ENCODE measurements at places on chromosomes 5 and 9.

DNA sequence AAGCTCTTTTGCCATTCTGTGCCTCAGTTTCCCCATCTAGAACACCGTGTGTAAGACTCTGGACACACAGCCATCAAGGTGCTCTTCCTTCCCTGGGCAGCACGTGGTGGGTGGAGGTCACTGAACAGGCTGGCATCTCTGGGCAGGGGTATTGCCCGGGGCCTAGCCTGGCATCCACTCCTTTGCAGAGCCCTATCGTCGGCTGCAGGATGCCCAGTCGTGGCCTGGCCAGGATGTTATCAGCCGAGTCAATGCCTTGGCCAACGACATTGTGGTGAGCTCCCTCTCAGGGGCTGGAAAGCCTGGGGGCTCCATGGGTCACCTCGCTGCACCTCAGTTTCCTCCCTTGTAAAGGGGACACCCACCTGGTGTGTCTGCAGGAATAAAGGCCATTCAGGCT, 4.0 kb downstream of the ADGRD2 start:
- no peak for DNase-seq

GRCh38 chr9:69658987-69659675, 13.0 kb downstream of the APBA1 start:
- no peak for DNase-seq

DNA sequence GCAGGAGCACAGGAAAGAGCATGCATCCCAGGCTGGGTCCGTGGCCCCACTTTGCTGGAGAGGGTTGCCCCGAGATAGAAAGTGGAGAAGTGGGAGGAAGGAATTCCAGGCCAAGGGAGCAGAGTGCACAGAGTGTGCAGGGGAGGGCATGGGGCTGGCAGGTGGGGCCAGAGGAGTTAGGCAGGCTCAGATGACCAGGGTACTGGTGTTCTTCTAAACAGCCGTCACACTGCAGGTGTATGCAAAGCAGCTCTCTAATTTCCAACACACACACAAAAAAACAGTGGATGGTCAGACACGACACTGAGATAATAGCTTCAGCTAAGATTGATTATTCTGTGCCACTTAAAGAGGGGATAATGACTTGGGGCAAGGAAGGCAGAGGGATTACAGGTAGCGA, 212.2 kb downstream of the MTRR start:
- DNase-seq: no peak

- no peak for DNase-seq
Measured at GRCh38 chr9:33431420-33431819, 16.0 kb downstream of the AQP3 start.

DNA sequence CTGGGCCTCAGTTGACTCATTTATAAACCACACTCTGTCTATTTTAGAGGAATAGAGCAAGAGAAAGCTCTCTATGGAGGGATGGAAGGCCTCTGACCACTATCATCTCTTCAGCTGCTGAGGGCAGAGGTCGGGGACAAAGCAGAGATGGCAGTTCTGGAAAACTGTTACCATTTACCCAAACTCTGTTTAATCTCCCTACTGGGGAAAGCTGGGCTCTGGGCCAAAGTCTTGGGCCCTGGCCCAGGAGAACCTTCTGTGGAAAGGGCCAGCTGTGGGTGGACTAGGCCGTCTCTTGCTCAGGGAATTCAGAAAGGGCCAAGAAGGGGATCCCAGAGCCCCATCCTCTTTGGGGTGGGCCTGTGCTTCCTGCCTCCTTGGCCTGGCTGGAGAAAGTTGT, 100.0 kb downstream of the PSD2 start:
- DNase-seq: no peak

DNA sequence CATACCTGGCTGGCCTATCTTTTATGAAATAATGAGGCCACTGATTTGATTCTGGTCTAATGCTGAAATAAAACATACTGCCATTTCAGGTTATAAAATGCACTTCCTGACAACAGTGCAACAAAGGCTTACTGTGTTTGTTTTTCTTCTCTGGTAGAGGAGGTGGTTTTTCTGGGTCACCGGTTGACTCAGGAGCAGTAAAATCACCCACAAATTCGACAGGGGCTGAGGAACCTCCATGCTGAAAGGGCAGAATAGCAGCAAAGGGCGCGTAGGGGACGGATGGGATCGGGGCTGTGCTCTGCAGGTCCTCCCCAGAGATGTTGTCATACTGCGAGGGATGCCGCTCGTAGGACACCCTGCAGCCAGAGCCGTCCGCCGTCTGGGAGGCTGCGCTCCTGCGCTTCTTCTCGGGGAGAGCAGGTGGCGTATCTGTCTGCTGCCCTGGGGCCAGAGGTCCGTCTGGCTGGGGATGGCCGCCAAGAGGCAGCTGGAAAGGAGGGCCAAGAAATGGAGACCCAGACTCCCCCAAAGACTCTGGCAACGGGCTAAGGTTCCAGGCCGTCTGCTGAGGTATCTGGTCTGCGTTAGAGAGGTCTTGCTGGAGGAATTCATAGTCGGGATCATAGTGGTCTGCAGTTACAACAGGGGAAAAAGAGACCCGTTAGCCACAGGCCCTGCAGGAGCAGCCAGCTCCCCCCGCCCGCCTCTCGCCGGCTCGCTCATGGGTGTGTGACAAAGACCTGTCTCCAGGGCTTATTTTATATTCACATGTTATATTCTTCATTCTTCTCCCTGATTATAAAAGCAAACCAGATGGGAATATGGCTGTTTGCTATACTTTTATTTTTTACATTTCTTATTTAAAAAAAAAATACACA, 80.7 kb downstream of the PRRT1B start:
- DNase-seq: no peak

DNA sequence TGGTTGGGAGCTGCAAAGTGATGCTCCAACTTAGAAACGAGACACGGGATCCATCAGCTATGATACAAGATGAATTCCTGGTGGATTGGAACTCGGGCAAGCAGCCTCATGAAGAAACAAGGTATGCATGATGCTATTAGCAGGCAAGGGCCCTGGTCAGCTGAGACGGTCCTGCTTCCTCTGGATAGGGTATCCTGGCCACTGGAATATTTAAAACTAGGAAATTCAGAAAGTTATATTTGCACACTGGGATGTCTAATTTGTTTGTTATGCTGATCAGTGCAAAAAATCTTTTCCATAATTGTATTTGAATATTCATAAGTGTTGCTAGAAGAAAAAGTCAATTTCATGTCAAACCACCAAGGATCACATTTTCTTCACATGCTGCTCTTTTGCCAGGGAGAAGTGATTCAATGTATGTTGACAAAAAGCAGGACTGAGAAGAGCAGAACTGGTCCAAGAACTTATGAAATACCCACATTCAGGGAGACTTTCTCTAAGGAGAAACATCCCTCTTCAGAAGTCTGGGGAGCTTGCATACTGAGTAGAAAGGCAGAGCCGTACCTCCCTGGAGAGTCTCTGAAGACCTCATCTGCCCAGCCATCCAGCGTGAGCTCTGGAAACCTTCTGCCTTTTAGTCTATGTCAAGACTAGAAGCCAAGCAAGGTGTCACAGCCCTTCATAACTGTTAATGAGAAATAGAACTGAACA, 6.7 kb upstream of the NXNL2 start:
- DNase-seq: no peak

DNA sequence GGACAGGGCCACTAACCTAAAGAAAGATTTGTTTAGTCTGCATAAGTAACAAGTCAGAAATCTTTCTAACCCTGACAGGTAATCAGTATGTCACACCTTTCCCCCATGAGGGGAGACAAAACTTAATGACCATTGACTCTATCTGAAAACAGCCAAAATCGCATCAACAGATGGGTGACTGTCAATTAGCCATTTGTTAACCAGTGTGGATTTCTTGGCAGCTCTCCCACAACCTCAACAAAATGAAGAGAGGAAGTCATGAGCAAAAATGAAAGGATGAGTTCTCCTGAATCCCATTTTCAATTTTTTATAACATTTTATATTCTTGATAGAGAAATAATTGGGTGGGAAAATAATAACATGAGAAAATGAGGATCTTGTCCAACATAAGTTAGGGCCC, 84.6 kb upstream of the SNX2 start:
- DNase-seq: no peak

DNA sequence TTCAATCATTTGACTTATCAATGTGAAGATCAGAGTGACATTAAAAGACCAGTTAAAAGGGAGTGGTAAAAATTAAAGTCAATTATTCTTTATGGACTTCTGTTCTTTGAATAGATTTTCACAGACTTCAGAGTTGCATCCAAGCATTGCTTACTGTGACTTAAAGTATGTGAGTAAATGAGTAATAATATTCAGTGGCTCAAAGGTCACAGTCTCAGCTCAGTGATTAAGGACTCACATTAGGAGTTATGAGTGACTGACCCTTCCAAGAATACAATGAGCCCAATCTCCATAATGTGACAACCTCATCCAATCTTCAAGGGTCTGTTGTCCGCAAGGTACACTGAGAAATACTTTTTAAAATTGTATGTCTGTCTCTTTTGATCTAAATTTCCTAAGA, 811.2 kb downstream of the BRINP1 start:
- DNase-seq: no peak

DNA sequence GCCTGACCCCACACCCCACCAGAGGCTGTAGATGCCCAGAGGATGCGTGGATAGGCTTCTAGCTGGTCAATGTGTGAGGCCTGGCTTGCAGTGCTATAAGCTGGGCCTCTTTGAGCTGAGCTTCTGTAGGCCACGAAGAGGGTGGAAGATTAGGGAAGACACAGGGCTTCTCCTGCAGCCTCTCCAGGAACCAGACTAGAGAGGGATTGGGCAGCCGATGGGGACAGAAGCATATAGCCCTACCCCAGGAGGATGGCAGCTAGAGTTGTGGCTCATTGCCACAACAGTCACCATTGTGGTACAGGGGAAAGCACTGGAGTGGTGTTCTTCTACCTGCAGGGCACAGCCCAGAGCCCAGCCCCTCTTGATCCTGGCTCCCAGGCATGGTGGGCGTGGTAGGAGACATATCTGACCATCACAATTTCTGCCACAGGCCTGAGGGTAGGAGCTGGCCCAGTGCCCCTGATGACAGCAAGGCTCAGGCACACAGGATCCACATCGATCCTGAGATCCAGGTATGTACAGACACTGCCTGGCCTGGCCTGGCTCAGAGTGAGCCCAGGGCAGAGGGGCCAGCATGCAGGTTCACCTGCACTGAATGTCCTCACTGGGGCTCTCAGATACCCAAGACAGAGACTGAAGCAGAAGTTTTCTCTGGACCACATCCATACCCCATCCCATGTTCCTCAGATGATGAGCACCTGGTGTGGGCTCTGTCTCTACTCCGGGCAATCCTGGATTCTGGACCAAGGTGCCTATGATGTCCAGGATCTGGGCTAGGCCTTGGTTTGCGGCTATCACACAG, 8.7 kb downstream of the PDLIM4 start:
- no peak for DNase-seq

- no peak for DNase-seq
Measured at GRCh38 chr5:2902186-2902585, 150.7 kb upstream of the IRX2 start.

DNA sequence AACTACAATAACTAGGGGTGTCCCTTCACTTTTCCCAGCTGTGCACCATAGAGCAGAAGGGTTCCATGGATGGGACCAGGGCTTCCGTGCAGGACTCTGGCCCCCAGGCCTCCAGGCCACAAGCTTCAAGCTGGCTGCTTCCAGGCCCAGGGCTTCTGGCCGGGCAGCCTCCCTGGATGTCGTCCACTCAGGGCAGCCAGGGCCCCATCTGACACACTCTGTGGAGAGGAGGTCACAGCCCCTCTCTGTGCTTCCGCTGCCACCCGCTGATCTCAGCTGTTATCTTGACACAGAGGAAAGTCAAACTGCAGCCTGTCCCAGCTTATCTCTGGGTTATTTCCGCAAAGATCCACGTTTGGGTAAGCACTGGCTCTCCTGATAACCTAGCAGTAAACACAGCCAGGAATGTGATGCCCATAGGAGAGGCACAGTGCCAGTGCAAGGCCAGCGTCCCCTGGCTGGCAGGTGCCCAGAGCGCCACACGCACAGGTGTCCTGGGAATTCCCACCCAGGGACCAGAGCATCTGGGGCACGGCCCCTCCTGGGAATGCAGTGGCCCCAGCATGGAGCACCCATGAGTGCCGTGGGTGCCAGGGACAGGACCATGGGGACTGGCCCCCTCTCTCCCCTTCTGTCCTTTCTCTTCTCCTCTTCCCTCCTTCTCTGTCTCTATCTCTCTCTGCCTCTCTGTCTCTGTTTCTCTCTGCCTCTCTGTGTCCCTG, 15.6 kb upstream of the SLC6A19 start:
- no peak for DNase-seq
